ENCODE measurements at places on chromosomes 3 and 15.

DNA sequence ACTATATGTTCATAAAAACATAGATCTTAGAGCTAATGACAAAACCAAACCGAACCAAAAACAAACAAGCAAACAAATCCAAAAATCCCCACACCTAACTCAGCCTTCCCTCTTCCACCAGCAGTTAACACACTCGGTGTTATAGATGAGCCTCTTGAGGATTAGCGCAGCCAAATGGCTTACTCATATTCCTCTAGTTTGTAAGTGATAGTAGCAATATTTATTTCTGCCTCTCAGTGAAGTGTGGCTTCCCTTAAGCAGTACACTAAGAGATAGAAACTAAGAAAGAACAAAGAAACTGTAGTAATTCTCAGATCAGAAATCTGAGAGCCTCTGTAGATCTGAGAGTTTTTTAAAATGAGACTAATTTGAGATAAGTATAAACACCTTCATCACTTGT lies 2.4 kb upstream of the NCEH1 start:
- DNase-seq, result no peak

- DNase-seq, result no peak
These were observed 216.0 kb downstream of the SNRPN start for GRCh38 chr15:25170781-25171110.

DNA sequence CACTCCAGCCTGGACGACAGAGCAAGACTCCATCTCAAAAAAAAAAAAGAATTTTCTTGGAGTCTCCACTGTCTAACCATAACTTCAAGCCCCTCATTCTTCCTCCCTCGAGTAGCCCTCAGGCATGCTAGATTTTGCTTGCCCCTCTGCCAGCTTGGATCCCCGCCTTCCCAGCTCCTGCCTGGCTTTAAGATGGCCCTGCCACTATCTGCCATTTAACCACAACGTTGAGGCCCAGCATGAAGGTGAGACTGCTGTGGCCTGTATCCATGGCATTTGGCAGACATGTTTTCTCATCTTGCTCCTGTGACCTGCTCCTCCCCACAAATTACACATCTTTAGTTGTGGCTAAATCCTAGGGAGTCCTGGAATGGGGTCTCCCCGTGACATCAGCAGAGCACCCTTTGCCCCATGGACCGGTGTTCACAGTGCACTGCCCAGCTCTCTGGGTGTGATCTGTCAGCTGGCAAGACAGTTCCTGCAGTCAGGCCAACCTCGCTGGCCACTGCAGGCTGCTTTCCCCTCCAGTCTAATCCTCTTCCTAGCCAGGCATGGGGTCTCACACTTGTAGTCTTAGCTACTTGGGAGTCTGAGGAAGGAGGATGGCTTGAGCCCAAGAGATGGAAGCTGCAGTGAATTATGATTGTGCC lies 10.4 kb downstream of the VPS18 start:
- no peak for DNase-seq

- DNase-seq, result no peak
These were observed 65.8 kb downstream of the SCN11A start for GRCh38 chr3:38985981-38986380.

GRCh38 chr3:112364291-112364690 lies 31.3 kb downstream of the CD200 start:
- DNase-seq, result no peak

- no peak for DNase-seq
These were observed 144.1 kb downstream of the BBX start for GRCh38 chr3:107666853-107667252.

- DNase-seq, result no peak
These were observed 260.5 kb downstream of the SCAPER start for GRCh38 chr15:76644646-76645045.

DNA sequence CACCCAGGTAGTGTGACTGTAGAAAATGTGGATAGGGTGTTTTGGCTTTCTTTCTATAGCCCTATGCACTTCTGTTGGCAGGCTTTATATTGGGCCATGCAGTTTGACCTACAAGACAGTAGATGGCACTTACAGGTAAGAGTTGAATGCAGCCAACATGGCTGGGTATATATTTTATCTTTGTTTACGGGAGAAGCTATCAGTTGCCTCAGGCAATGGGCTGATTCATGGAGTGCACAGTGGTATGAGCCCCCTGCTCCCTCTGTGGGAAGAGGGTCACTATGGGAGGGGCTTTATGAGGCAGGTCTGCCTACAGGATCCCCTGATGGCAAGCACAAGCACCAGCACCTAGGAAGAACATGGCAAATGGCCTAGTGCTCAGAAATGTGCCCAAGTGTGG lies 301.2 kb upstream of the CDIN1 start:
- no peak for DNase-seq

DNA sequence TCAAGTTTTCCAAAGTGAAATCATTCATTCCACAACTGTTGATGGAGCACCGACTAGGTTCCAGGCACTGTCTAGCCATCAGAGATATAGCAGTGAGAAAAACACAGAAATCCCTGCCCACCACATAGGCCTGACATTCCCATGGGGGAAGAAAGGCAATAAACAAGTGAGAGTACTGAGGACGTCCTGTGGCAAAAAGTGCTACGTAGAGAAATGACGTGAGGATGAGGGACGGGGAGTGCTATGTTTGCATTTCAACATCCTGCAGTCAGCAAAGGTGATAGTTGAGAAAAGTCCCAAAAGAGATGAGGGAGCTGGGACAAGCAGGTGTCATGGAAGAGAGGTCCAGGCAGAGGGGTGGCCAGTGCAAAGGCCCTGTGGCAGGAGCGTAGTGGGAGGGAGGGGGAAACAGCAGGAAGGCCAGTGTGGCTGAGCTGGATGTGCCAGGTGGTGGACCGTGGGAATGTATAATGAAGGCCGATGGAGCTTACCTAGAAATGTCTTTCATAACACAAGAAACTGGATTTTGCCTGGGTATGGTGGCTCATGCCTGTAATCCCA lies 10.4 kb upstream of the FURIN start:
- DNase-seq, result no peak

DNA sequence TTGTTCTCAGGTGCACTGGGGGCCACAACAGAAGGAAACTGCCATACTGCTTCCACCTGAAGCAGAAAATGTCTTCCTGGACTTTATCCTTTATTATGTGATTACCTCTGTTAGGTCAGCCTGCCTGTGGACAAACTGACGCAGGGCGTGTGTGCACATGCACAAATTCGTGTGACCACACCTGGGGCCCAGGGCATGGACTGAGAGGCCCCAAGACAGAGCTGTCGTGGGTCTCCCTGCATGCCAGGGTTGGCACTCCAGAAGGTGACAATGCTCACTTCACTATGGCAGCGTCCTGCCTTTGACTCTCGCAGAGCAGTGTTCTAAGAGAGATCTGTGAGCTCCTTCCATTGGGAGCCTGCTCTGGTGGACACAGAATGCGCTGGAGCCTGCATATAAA lies 34.5 kb downstream of the CCDC12 start:
- no peak for DNase-seq

DNA sequence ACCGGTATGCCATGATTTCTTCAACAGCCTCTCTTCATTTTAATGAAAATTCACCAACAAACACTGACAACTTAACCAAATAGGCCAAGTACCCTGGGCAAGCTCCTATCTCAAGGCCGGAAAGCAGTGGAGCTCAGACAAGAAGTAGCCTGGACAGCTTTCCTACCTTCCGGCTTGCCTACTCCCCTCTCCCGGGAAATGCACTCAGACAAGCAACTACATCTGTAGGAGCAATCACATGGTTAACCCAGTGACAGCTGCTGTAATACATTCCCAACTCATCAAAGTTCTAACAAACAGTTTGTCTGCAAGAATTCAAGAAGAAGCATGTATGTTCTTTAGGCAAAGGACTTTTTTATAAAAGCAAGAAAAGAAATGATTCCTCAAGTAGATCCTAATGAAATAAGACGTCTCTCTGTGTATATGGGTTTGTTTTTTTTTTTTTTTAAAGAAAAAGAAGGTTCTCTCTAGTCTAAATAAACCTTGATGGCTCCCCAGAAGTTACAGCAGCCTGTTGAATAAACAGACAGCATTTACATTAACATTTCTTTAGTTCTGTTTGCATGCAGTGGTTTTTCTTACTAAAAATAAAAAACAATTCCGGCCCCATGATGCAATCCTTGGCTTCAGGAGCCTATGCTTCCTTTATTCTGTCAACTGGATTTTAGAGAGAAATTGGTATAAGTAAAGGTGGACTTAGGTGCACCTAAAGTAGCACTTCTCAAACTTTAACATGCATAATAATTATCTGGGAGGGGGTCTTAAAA lies 278.7 kb downstream of the NEK10 start:
- no peak for DNase-seq

- peak; percentile 0 for DNase-seq
These were observed 14.1 kb downstream of the MYL3 start for GRCh38 chr3:46849045-46849631.

DNA sequence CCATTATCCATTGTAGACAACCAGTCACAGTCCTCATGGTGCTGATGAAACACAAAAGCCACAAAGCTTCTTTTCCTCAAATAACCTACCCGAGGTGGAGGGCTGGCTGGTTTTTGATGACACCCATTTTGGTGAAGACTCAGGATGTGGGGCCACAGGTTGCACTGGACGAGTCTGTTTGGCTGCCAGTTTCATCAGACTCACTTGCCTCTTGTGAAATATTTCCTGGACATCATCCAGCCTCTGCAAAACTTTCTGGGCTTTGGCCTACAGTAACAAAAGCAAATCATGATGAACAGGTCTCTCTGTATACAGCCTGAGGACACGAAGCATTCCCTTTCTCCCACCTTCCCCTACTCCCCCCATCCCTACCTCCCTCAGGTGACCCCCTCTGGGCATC lies 42.2 kb downstream of the B3GNT5 start:
- DNase-seq, result no peak

DNA sequence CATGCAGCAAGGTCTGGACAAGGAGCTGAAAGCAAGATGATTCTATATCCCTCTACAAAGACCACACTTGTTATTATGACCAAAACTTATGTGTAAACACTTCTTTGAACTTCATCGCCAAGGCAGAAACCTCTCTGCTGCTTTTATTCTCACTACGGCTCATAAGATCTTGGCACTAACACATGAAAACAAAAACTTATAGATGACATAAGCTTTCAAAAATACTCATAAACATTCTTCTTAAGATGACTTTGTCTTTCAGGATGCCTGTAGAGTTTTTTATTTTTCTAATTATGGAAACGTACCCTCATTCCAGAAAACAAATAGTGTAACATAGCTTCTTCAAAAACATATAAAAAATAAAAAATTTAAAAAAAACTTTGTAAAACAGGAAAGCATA lies 12.5 kb upstream of the C15orf61 start:
- DNase-seq, result no peak

DNA sequence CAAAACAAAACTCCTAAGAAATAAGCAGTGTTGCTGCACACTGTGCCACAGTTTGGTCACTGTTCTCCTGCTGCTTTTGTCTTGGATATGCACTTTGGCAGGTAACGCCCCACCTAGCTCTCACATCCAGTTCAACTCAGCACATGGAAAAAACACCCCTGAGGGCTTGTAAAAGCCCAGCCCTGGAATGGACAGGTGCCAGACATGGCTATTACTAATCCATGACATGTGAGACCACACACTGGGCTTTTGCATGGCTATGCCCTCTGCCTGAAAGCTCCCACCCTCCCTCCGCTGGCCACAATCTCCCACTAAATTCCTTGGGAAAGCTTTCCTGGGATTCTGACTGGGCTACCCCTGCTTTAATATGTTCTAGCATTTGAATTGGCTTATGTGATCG lies 24.7 kb upstream of the ZBED2 start:
- DNase-seq, result no peak

DNA sequence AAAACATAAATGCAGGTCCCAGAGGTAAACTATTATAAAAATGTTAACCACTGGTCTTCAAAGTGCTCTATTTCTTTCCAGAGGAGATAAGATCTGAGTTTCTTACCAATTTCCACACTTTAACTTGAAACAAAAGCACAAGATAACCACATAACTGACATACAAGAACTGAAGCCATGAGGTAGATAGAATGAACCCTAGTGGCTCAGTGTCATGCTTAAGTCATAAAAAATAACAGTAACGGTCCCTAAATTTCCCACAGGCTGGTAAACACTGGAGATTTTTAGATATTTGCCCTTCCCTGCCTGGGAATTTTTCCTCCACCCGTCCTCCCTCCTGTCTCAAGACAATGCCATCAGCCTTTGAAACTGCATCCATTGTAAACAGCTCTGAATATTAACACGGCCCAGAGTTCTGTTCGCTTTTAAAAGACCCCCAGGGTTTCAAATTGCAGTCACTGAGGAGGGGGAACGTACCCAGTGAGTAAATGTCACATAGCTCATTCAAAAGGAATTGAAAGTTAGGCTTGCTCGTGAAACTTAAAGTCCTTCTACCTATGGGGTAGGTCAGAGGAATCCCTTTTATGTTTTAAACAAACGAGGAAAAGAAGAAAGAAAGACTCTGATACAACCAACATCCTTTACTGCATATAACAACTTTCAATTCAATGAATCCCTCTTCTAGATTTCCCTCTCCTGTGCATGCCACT lies 5.7 kb downstream of the LRIG1 start:
- DNase-seq, result no peak

- DNase-seq, result no peak
These were observed 22.0 kb upstream of the RBSN start for GRCh38 chr3:15120986-15121385.

- no peak for DNase-seq
These were observed 352.5 kb upstream of the DCBLD2 start for GRCh38 chr3:99253963-99254355.

- DNase-seq, result peak; percentile 49
These were observed 57.0 kb upstream of the CMTM7 start for GRCh38 chr3:32334675-32335074.

DNA sequence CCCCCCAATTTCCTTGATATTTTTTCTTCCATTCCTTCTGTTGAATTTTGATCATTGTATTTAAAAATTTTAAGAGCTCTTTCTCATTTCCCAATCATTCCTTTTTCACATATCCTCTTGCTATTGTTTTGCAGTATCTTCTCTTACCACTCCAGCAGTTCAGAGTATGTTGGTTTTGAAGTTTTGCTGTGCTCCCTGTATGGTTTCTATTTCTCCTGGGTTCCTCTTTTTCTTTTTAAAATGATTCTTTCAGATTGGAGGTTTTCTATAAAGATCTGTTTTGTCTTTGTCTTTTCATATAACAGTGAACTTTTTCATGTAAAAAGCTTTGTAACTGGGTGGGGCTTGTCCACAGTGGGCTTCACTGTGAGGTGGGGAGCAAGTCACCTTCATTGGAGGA lies 12.8 kb downstream of the USP3 start:
- DNase-seq, result no peak

GRCh38 chr15:101440846-101441590 lies 48.5 kb downstream of the PCSK6 start:
- DNase-seq, result no peak

GRCh38 chr3:151216641-151217607 lies 13.9 kb upstream of the GPR171 start:
- DNase-seq, result no peak

DNA sequence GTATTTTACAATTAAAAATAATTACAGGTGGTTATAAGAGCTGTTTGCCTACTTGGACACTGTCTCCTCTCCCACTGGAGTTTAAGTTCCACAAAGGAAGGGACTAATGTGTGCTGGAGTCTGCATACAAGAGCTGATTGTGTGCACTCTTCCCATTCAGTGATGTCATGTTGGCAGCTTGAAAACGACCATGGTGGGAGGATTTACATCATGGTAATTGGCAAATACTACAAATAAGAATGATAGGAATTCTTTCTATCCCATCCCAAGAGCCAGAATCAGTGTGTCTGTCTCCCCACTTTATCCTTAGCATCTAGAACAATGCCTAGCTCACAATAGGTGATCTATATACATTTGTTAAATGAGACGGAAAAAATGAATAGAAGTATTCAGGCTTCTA lies 14.1 kb downstream of the ITGA11 start:
- no peak for DNase-seq

All from activated naive CD8-positive, alpha-beta T cell treated with anti-CD3 and anti-CD28 coated beads, Interleukin-2, amount 50 U/mL, for 24 hours (primary cell).